ENCODE measurements at places on chromosomes 1 and 21.

GRCh38 chr1:36989241-36989640 lies 45.1 kb downstream of the GRIK3 start:
- peak; percentile 81 for DNase-seq

GRCh38 chr1:58709540-58710175 lies 9.8 kb upstream of the MYSM1 start:
- no peak for DNase-seq

- DNase-seq, result no peak
These were observed 132.1 kb downstream of the PRDM2 start for GRCh38 chr1:13832100-13832499.

DNA sequence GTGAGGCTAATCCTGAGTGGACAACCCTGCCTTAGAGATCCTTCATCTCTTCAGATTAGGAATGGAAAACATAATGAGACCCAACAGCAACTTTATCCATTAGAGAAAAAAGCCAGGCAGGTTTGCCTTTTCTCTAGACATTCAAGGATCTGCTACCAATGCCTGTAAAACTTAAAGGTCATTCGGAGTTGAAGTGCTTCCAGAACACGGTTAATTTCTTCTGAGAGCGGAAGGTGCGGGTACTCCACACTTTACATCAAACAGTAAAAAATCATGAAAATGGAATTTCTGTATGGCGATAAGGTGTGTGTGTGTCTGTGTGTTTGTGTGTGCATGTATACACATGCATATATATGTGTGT lies 65.2 kb upstream of the PRKACB start:
- DNase-seq, result no peak

DNA sequence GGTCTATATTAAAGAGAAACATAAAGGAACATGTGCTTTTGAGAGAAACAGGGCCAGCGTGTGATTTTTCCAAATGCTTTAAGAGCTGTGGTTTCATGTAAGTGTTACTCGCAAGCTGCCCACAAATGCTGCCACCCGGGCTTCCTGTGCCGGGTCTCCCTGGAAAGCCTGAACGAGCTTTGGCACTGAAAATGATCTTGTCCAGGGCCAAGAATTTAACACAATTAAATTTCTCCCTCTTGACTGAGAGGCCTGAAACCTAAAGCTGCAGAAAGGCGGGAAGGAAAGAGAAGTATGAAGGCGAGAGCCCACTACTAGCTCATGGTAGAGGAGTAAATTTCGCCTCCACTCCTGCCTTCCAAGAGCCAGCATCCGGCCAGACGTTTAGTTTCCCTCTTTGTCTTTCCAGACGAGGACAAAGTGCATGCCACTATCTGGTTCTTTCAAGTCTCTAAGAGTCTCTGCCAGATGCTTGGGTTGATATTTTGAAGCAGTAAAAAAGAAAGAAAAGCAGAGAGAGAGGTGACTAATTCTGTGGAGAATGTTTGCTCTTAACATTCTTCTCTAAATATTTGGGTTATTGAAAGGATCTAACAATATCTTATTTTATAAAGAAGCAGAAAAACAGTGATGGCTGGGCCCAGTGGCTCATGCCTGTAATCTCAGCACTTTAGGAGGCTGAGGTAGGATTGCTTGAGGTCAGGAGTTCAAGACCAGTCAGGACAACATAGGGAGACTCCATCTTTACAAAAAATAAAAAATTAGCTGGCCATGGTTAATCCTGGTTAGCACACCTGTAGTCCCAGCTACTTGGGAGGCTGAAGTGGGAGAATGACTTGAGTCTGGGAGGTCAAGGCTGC lies 100.0 kb upstream of the HNRNPU start:
- DNase-seq, result peak; percentile 13

- no peak for DNase-seq
These were observed 82.0 kb upstream of the GCLM start for GRCh38 chr1:93991271-93991670.

GRCh38 chr1:33244809-33245186 lies 11.5 kb upstream of the ZNF362 start:
- no peak for DNase-seq

GRCh38 chr1:27388337-27389005 lies 4.0 kb upstream of the GPR3 start:
- no peak for DNase-seq

DNA sequence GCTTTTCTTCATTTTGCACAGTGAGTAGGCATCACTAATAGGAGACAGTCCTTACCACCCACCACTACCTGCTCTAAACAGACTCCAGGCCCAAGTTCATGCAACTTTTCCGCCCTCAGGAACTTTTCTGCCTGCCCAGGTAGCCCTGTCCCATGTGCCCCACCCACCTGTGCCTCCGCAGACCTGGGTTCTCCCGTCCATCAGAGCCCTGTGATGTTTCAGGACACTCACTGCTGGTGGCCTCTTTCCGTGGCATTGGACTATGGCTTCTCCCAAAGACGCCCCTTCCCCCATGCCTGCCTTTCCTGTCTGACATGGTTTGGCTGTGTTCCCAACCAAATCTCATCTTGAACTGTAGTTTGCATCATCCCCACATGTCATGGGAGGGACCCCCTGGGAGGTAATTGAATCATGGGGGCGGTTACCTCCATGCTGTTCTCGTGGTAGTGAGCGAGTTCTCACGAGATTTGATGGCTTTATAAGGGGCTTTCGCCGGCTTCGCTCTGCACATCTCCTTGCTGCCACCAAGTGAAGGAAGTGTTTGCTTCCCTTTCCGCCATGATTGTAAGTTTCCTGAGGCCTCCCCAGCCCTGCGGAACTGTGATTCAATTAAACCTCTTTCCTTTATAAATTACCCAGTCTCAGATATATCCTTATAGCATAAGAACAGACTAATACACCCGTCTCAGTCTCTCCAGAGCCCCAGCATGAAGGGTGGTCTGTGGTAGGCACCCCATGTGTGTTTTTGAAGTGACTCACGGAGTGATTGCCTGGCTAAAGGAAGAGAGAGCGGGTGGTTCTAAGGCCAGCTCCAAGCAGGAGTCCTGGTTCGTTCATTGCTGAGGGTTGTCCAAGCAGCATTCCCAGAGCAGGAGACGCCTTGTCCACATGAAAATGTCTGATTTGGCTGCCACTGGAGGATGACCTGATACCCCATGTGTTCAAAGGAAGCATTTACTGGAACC lies 86.0 kb upstream of the ZBTB40 start:
- DNase-seq, result no peak

GRCh38 chr1:115091572-115091971 lies 2.3 kb upstream of the TSPAN2 start:
- DNase-seq, result no peak

DNA sequence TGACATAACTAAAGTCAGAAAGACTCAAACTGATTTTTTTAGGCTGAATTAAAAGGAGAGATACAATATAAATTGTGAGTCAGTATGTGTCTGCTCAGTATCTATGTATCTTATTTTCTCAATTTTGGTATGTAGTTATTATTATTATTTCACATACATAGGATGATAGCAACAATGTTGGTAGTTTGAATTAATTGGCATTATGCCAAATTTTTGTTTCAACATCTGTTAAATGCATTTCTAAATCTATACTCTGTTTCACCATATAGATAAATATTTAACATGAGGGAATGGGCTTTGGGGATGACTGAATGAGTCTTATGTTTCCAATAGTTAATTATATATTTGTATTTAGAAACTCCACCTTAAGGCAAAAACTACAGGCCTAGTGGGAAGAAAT lies 12.6 kb upstream of the HMCN1 start:
- no peak for DNase-seq

- no peak for DNase-seq
These were observed 192.8 kb upstream of the CAMK1G start for GRCh38 chr1:209390764-209391163.

DNA sequence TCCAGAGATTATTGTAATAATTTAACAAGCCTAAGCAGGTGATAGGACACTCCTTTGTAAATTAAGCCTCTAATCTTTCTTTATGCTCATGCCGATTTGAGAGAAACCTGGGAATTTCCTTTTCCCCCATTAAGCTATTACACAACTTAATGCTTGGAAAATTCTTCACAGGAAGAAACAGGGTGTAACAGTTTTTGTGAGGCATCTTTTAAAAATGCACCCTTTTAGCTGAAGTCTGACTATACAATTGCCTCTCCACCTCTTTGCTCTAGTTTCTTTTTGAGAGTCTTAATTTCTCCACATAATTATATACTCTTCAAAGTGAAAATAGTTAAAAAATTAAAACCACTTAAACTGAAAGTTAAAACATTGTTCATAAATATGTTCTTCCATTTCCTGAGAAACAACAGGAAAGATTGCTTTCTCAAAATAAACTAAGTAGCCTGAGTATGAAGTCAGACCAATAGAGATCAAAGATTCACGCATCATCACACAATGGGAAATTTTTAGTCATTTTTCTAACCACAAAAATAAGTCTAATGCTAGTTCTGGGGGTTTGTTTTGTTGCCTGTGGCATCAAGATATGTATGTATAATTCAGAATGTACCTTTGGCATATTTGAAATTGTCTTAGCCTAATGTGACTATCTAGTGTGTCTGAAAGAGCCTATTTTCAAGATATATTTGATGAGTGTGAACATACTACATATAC lies 34.7 kb downstream of the LRRC8D start:
- DNase-seq, result no peak

- no peak for DNase-seq
These were observed 66.7 kb downstream of the RPAP2 start for GRCh38 chr1:92365378-92366039.

DNA sequence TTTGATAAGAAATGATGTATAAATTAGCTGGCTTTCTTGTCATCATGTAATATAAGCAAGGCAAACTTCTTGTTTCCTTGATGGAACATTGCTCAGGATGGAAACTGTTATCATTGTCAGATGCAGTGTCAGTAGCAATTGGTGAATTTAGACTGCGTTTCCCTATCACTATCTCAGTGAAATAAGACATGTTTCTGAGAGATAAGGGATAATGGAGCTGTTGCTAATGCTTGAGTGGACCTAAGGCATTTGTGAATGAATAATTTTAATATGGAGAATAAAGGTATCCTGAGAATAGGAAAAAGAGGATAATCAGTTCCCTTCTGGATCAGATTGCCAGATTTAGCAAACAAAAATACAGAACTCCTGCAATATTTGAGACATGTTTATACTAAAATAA lies 160.9 kb downstream of the HLX start:
- no peak for DNase-seq

GRCh38 chr1:204673909-204674649 lies 11.5 kb downstream of the LRRN2 start:
- DNase-seq, result no peak

- no peak for DNase-seq
These were observed 84.9 kb downstream of the LYST start for GRCh38 chr1:235781807-235782206.

DNA sequence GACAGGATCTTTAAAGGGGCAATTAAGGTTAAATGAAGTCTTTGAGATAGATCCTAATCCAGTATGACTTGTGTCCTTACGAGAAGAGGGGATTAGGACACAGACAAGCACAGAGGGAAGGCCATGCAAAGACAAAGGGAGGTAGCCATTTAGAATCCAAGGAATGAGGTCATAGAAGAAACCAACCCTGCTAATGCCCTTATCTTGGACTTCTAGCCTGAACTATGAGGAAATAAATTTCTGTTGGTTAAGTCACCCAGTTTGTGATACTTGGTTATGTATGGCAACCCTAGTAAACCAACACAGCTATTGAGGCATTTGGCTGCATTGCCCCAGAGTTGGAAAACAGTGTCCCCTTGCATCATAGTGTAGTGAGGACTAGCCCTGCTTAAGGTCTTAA lies 121.3 kb downstream of the MAST2 start:
- DNase-seq, result no peak

DNA sequence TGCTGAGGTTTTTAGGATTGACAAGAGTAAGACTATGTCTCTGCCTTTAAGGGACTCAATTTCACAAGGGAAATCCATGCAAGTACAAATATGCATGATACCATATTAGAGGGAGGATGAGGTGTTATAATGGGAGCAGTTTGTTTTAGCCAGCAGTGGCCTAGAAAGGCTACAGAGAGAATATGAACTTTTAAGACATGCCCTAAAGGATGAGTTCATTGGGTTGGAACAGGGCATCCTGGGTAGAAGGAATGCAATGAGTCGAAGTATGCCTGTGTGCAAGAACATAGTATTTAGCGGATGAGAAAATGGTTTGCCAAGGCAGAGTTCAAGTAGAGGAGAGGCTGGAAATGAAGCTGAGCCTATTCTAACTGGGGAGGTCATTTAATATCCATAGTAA lies 32.6 kb upstream of the LEPR start:
- no peak for DNase-seq
